ENCODE measurements at places on chromosomes 7 and 10.

- no peak for DNase-seq
Measured at GRCh38 chr10:23344241-23344841, at the start of gene C10orf67. Gene C10orf67 (minus strand): TSS chr10:23344797. CDS start chr10:23344774, 23 bp downstream.

DNA sequence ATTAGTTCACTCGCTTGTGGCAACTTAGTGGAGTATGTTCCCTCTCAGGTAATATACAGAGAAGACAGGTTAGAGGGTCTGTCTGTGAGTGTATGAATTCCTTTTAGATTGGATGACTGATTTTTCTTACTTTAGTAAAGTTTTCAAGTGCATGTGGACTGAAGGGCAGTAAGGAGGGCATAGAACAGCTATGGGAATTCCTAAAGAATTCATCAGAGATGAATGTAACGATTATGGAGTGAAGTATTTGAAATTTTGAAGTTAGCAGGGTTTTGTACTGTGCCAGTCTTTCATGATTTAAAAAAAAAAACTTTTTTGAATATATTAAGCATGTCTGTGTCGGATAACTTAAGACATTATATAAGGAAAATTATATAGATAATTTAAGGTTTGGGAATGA is 15.5 kb downstream of the MAPK8 start:
- no peak for DNase-seq

DNA sequence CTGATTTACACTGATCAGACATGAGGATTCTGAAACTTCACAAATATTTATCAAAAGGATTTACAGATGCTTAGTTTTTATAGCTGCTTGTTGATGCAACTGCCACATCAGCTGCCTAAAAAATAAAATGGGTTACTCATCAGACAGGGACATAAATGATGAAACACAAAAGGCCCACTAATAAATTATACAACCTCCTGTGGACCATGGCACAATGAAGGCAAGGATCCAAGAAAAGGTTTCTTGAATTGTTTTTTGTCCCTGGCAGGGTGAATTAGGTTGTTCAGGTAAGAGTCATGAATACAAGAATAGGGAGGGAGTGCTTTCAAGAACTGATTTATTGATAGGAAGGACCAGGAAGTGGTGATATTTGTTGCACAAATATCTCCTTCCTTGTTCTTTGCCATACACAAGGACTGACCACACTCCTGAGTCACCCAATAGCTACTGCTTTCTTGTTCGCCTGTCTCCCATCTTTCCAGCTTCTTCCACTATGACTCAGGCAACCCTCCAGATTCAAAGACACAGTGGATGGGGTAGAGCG is 234.5 kb downstream of the AHR start:
- DNase-seq: no peak

- no peak for DNase-seq
Measured at GRCh38 chr10:132939957-132940790, 2.2 kb downstream of the CFAP46 start.

All from activated CD4-positive, CD25-positive, alpha-beta regulatory T cell treated with anti-CD3 and anti-CD28 coated beads, Interleukin-2, amount 50 U/mL, for 72 hours (primary cell).